ENCODE measurements at places on chromosomes 13 and 19.

- no peak for DNase-seq
Measured at GRCh38 chr19:37954421-37954874, 47.4 kb downstream of the SIPA1L3 start.

- DNase-seq: peak; percentile 64
Measured at GRCh38 chr19:17855280-17856152, 4.2 kb upstream of the RPL18A start.

- DNase-seq: peak; percentile 98
Measured at GRCh38 chr19:752652-753517, 2.0 kb downstream of the MISP start.

- DNase-seq: no peak
Measured at GRCh38 chr19:15289673-15290072, 42.7 kb downstream of the BRD4 start.

- no peak for DNase-seq
Measured at GRCh38 chr19:2724148-2724557, 3.0 kb upstream of the DIRAS1 start.

DNA sequence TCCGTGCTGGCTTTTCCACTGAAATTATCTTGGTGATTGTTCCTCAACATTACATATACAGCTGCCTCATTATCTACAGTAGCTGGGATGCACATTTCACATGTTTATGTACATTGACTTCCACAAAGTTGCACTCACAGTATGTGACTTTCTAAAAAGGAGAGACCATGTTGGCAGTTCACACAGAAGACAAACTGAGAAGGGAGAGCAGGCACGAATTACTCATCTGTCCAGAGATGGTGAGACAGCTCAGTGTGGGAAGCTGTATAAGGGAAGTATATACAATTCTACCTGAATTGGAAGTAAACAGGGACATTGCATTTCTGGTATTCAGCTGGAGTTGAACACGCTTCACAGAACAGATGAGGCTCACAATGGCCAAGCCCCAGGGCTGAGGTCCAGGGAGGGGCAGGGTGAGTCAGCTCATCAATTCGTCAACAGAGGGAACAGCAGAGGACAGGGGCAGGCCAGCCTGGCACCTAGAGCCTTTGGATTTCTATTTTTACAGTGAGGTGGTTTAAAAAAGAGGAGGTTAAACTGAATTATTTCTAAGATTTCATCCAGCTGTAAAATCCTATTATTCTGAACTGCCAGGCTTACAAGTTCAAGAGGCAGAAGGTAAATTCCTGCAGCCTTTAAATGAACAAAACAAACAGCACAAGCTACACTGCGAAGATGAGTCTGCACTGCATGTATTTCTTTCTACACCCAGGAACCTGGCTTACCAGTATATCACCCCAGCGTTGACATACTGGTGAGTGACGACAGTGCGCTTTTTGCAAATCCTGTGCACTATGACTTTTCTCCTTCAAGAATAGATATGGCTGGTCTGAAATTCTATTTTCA is 9.8 kb downstream of the PARP4 start:
- DNase-seq: peak; percentile 57

DNA sequence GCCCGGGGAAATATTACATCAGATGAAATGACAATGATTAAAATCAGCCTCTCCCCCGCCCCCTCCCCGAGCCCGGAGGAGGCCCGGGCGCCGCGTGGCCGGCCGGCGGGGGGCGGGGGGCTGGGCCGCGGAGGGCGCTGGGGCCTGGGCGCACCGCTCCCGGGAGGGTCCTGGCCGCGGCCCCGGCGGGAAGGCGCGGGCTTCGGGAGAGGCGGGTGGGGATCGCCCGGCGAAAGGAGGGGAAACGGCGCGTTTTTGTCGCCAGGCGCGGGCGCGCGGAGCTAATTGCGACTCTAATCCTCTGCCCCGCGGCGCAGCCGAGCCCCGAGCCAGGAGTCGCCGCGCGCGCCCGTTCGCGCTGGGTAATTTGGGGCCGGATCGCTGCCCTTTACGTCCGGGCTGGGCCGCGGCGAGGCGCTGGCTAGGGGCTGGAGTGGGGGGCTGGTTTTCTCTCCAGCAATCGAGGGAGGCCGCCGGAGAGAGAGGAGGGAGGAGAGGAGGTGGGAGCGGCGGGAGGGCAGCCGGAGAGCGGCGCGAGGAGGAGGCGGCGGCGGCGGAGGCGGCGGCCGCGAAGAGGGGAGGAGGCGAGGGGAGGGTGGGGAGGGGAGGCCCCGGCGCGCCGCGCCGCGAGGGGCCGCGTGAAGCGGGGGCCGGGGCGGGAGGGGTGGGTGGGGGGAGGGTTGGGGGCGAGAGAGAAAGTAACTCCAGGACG is at the start of gene KCTD15:
KCTD15 (plus strand) TSS at position 707 of the 712 bp plus-strand sequence. CDS start 3,585 bp downstream, outside the sequence.
- no peak for DNase-seq

GRCh38 chr19:17506745-17507144 is 4.7 kb upstream of the PGLS start:
- DNase-seq: no peak

- DNase-seq: no peak
Measured at GRCh38 chr13:112060899-112061366, 6.0 kb upstream of the SOX1 start.
